Activated CD8-positive, alpha-beta memory T cell treated with anti-CD3 and anti-CD28 coated beads for 1 hour (primary cell): ENCODE measurements at places on chromosomes 16 and 17.
A peak's percentile ranks its signal among the peaks of the same experiment; 100 is the strongest.

DNA sequence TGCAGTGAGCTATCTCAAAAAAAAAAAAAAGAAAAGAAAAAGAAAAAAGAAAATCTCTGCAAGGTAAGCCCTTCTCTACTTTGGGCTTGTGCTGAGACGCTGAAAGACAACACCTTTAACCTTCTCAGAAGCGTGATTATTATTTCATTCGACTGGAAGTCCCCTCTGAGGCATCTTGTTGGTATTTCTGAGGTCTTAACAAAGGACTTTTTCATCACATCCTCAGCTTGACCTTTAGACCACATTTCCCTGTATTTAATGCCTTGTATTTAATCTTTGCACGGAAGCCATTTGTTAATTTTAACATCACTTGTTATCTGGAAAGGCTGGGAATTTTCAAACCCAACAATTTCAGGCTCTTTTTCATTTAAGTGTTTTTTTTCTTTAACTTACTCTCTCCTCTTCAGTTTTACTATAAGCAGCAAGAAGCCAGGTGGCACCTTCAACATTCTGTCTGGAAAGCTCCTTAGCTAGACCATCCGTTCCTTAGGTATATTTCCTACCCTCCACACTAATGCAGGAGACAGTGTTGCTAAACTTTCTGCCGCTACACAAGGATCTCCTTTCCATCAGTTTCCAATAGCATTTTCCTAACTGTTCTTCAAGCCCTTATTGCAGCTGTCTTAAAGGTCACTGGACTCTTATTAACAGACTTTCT is 10.3 kb downstream of the KCTD13 start:
- no peak for DNase-seq

DNA sequence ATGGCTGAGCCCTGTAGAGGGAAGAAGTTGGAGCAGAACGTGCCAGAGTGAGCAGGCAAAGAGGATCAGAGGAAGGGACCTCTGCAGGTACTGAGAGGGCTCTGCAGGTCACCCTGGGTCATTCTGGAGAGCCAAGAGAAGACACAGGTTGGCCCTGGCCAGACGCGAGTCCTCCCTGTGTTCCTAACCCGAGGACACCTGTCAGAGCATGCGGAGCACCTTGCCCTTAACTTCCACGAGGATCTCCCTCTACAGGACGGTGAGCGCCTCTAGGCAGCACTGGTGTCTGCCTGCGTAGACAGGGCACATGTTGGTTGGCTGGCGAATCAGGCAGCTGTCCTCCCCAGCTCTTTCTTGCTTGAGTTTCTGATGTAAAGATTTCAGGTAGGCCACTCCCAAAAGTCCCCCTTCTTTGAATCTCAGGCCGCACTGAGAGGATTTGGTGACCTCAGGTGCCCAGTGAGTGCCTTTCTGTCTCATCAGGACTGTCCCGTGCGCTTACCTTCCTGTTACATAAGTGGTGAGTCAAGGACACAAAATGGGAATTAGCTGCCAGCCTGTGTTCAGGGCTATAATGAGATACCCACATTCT is 45.3 kb downstream of the MPRIP start:
- DNase-seq = no peak

DNA sequence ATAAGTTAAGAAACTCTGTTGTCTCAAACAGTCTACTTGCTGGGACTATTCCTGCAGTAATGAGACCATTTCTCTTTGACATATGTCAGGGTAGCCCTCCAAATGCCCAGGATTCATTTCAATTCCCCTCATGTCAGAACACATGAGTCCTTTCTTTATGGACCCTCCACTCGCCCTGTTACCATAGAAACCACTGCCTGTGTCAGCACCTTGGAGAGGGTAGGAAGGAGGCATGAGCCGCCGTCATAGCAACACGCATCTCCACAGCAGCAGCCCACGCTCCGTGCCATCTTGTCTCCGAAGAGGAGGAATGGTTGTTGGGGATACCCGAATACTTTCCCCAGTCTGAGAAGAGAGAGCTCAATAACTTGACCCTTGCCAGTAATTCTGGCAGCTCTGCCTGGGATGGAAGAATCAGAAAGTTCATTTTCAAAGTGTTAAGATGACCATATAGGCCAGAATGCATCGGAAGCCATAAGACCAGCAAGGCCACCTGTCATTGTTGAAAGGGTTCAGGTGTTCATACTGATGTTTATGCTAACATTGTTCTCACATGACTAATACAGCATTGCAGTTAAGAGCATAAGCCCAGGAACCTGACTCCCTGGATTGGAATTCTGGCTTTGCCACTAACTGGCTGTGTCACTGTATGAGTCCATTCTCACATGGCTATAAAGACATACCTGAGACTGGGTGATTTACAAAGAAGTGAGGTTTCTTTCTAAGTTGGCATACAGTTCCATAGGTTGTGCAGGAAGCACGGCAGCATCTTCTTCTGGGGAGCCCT is 141.3 kb downstream of the ABCC12 start:
- DNase-seq = no peak

DNA sequence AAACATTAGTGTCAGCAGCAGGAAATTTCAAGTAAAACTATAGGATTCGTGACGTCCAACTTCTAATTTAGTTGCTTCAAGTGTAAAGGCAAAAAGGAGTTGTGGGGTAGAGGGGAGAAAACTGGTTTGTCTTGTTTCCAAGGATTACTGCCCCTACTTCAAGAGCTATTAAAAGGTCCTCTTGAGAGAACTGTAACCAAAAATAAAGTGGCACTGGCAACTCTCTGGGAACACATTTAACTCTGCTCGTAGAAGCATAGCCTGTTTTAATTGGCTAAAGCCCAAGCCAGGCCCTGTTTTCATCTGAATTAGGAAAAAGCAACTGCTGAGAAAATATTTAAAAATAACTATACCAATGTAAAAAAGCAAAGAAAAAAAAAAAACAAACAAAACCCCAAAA is 51.8 kb upstream of the AKAP1 start:
- no peak for DNase-seq

GRCh38 chr17:31388351-31388750 is 3.1 kb upstream of the RAB11FIP4 start:
- DNase-seq = no peak

DNA sequence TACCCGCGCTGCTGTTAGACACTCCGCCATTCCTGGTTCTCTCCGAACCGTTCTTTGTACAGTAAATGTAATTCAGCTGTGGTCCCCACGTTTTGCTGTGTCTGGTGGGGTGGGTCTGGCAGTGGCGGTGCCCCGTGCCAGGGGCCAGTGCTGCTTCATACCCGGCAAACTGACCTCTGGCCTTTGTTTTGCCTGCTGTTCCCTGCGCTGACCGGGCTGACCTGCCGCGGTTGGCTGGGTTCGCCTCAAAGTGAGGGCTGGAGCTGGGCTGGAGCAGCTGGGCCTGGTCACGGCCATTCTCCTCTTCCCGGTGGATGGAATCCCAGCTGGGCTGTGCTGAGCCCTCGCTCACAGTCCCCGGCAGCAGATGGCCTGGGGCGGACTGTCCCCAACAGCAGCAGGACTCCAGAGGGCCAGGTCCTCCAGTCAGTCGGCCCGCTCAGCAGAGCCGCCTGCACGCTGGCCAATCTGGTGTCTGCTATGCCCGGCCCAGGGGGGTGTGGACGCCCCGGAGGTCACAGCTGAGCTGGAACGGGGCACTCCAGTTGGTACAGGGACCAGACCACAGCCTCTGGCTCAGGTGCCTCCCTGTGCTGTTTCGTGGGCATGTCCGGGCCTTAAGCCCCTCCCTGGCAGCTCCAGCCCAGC is 1.5 kb upstream of the WFIKKN1 start:
- DNase-seq = no peak

DNA sequence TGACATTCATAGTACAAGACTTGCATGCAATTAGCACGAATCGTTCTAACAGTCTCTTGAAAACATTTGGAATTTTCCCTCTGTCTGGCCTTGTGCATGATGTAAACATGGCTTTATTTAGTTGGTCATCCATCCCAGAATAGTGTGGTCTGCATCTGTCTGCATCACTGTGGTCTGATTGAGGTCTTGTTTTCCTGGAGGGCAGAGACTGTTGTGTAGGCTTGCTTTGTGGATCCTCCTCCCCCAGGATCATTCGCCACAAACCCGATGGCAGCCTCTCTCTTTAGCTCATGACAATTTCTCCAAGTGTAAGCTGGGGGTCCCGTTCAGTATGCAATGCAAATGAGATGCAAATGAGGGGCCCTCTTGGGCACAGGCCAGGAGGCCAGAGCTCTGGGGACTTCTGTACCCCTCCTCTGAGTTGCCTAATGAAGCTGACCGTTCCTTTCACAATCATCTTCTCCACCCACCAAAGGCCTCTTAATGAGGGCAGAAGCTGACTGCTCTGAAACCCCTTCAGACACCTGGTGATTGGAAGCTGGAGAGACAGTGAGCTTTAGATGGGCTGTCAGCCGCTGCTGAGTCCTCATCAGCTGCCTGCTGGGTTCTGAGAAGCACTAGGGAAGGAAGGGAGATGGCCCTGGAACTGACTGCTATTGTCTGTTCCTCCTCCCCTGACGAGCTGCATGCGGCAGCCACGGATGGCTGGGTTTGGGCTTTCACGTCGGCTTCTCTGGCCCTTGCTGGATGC is 201.2 kb upstream of the CACNG3 start:
- no peak for DNase-seq

DNA sequence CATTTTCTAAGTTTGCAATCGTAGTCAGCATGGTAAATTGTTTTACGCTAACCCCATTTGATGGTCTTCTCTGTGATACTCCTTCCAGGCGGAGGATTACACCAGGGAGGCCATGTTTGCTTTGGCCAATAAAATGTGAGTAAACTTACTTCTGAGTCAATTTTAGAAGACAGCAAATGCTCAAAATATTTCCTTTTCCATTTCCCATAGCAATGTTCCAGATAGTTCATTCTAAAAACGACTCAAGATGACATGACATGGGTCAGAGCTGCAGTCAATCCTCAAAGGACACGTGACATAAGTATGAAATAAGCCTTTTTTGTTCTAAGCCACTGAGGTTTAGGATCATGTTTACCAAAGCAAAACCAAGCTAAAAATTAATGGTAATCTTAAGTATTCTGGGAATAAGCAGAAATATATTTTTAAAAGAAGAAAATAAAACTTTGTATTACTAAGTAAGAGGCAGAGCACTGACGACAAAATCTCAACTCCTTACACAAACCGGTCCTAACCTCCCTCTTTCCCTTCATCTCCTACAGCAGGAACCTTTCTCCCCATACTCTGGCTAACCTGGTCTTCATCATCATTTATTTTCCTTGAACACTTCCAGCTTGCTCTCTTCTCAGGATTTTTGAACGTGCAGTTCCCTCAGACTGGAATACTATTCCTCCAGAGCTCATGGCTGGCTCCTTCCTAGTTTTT is 266.2 kb downstream of the CEP112 start:
- no peak for DNase-seq

DNA sequence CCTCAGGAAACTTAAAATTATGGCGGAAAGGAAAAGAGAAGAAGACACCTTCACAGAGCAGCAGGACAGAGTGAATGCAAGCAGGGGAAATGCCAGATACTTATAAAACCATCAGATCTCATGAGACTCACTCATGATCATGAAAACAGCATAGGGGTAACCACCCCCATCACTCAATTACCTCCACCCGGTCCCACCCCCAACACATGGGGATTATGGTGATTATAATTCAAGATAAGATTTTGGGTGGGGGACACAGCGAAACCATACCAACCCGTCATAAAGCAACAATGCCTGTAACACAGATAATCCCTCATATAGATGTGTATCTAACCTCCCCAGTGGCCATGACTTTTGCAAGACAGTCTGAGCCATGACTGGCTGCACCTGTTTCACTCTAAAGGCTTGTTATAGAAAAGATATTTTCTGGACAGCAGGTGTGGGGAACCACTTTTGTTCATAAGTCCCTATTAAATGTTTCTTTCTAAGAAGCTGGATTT is 7.0 kb upstream of the GSDMA start:
- no peak for DNase-seq

GRCh38 chr17:72588561-72588960 is 467.7 kb downstream of the SOX9 start:
- no peak for DNase-seq

- DNase-seq = no peak
Measured at GRCh38 chr16:56990407-56991286, 1.3 kb downstream of the NLRC5 start.

- no peak for DNase-seq
Measured at GRCh38 chr16:85291302-85292148, 179.3 kb upstream of the CIBAR2 start.

DNA sequence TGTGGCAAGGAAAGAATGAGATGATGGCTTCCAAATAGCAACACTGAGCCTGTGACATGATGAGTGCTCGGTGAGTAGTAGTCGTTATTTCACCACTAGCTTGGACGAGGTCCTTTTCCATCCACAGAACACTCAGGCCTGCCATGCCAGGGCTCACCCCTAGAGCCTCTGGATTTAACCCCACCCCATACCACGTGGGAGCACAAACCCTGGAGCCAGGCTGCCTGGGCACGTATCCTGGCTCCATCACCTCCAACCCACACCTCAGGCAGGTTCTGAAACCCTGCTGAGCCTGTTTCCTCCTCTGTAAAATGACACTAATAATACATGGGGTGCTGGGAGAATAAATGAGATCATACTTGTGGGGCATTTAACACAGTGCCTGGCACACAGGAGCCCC is 192.4 kb downstream of the KATNIP start:
- DNase-seq = no peak

- DNase-seq = no peak
Measured at GRCh38 chr16:48386559-48387312, 1.5 kb upstream of the SIAH1 start.

- DNase-seq = no peak
Measured at GRCh38 chr16:11627822-11628457, 40.3 kb upstream of the SNN start.

GRCh38 chr17:75692976-75693375 is 25.8 kb downstream of the SAP30BP start:
- DNase-seq = no peak

GRCh38 chr17:64131606-64132270 is 1.8 kb upstream of the ERN1 start:
- DNase-seq = no peak

DNA sequence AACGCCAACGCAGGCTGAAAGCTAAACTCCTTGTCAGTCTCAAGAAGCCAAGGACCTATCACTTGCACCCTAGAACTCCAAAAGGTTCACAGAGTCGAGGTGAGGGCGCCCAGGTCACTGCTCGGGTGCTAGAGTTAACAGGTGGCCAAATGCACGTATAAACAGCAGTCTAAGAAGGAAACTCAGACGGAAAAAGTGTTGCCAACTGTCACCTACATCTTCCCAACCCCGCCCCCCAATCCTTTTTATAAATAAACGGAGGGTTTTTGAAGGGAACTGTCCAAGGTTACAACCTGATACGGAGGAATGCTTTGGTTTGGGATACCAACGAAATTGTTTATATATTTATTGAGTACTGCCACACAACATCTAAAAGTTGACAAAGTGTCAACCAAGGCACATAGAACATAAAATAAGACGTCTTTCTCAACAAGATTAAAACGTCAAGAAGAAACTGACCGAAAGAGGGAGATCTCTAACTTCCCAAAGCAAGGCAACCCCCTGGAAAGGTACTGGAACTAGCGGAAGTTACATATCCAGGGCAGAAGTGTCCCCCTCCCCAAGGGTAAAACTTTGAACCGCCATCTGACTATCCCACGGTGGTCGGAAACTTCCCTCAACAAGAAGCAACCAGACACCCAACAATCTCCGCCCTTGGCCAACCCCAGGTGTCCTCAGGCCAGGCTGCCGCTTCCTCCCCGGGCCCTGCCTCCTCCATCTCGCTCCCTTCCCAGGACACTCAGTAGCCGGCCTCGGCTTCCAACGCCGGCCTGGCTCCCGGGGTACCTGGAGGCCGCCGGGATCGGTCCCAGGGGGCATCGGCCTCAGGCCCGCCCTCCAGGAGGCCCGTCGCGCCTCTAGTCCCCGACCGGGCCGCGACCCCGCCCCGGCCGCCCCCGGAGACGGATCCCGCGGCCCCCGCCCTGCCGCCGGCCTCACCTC is 982 bp downstream of the SPAG9 start:
- DNase-seq = peak; percentile 24

GRCh38 chr16:82660075-82660645 is 33.4 kb downstream of the CDH13 start:
- no peak for DNase-seq
